ENCODE measurements at places on chromosomes 16 and 17.

- no peak for DNase-seq
Observed at GRCh38 chr16:52740766-52741165, 193.8 kb upstream of the TOX3 start.

DNA sequence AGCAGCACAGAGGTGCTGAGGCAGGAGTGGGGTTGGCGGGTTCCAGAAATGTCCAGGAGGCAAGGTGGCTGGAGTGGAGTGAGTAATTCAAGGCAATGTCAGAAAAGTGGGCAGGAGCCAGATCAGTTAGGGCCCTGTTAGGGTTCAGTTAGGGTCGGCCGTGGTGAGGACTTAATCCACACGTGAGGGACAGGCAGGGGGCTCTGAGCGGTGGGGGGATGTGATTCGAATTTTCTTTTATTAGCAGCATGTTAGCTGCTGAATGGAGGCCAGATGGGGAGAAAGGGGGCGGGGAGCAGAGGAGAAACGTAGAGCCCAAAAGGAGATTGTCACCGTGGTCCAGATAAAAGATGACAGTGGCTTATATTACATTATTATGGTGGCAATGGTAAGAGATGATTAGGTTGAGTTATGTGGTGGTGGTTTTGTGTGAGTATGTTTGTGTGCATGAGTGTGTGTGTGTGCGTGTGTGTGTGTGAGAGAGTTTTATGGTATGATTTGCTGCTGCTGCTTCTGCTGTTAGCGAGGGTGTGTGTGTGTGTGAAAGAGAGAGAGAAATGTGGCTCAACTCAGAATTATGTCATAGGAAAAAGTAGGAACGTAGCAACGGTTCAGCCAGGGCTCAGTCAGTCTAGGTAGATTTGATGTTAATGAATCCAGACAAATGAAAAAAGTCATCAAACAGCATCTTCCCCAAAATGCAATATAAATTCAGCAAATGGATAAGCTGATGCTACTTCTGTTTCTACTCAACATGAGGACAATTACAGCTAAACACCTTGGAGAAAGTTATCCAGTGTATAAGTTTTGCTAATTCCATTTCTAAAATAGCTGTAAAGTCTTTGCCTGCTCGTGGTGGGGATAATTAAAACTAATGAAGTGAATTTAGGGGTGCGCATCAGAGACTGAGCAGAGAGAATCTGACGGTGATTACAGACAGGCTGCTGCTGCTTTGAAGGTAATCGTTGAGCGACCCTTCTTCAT, 390.6 kb downstream of the HAPSTR1 start:
- no peak for DNase-seq

GRCh38 chr16:78137782-78138616, 38.5 kb downstream of the WWOX start:
- DNase-seq = no peak

GRCh38 chr16:15644267-15644961, 1.5 kb upstream of the MARF1 start:
- DNase-seq = peak; percentile 74

DNA sequence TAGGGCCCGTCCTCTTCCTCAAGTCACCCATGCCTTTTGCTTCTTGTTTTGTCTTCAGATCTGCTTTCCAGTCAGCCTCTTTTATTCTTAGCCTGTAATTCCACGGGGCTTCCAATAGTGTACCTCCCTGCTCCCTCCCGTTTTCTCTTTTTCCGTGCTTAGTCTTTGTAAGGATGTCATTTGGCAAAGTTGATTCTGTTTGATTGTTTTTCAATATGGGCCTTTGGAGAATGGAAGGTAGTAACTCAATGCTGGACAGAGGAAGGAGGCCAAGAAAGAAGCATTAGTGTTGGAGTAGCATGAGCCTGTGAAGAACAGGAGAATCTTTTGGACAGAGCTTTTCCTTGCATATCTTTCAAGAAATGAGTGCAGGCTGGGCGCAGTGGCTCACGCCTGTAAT, 6.5 kb downstream of the WWP2 start:
- no peak for DNase-seq

GRCh38 chr16:84825896-84826557, 6.2 kb downstream of the CRISPLD2 start:
- DNase-seq = no peak

DNA sequence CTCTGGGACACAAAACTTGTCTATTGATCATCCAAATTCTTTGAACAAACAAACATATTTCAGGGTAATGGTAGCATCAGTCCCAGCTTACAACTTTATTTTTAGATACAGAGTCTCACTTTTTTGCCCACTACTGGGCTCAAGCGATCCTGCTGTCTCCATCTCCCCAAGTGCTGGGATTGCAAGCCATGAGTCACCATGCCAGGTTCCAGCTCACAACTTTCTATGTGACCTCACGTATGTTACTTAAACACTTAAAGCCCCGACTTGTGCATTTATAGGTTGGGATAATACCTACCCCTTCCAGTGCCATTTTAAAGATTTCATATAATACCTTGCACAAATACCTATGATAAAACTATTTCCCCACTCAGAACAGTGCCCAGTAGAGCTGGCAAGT, 42.0 kb upstream of the KSR1 start:
- no peak for DNase-seq

DNA sequence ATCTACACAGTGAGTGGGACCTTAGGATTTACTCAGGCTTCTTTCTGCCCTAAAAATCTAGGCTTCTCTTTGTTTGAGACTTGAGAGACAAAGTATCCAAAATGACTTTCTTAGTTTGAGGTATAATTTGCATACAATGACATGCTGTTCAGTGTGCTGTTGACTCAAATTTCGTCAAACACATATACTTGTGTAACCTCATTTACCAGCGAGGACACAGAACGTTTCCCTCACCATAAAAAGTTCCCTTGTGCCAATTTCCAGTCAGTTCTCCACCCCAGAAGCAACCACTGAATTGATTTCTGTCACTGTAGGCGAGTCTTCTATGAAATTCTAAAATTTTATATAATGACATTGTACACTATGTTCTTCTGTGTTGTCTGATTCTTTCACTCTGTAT, 68.0 kb upstream of the MAF start:
- DNase-seq = no peak

Measured in fibroblast of skin of abdomen (primary cell).